ENCODE measurements at places on chromosomes 5 and 9.

DNA sequence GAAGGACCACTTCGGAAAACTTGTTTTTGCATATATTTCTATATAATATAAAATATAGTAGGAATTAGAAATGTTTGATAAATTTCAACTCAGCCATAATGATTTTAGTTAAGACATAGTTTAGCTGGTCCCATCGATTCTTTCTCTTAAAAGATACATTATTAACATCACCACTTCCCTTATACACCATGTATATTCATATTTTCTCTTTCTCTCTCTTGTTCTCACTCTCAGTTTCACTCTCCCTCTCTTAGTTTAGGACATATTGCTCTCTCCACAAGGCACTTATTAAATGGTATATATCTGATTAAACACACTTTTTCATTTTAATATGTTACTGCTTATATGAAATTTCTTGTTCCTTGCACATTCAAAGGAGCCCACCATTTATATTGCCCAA, 90.1 kb upstream of the RASEF start:
- DNase-seq: no peak

GRCh38 chr5:51484326-51484725, 101.1 kb downstream of the ISL1 start:
- DNase-seq: no peak

DNA sequence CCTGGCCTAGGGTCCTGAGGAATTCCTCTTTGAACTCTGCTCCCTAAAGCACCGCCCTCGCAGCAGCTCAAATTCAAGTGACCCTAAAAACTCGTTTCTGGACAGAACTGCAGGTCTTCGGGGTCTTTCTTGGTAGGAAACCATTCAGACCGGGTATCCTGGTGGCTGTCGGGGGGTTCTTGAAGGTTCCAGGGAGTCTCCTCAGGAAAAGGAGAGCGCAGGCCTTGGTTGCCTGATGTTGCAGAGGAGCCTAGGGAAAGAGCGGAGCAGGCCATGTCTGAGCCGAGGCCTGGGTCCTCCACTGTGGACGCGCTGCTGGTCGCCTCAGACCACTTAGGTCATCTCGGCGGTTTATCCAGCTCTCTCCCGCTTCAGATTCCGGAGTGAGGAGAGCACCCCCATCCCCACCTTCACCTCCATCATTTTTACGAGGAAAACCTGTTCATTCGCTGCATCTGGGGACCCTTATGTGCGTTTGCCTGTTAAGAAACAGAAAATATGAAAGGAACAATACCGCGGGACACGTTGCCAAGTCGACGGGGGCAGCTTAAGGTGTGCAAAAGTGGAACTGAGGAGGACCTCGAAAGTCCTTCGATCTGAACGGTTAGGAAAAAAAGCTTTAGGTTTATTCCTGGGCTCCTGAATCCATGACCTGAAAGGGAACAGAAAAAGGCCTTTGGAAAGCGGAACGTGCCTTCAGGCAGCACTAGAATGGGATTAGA, 299.4 kb downstream of the PARP8 start:
- no peak for DNase-seq

GRCh38 chr9:129209109-129209508, 31.0 kb upstream of the IER5L start:
- no peak for DNase-seq

GRCh38 chr9:131963072-131964030, 116.3 kb downstream of the MED27 start:
- DNase-seq: no peak

DNA sequence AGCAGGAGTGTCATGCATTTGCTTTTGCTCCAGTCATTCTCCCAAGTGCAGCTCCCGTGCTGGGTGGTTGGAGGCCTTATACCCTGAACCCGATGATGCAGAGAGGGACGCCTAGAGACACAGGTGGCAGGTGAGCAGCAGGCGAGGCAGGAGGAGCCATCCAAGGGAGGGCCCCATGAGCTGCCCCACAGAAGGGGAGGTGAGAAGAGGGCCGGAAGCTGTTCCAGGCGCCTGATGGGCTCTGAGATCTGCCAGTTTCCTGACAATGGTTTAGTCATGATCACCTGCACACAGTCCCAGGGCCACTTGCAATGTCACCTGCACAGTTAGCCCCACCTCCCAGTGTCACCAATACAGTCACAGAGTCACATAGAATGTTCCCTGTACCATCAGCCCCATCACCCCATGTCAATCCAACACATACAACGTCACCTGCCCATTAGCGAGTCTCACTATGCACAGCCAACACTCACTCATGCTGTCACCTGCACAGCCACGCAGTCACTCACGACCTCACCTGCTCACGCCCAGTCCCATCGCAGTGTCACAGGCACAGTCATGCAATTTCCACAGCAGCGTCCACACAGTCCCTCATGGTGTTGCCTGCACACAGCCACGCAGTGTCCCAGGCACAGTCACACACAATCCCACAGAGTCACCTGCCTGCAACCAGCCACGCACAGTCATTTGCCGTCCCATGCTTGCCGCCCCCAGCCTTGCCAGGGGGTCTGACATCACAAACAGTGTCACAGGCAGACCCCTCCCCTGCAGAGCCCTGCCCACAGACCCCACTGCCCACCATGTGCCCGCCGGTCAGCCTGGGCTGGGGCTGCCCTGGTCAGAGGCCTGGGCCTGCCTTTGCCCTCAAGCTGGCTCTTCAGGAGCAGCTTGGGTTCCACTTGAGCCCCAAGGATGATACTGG, 113.4 kb downstream of the LHX2 start:
- no peak for DNase-seq

GRCh38 chr5:172455511-172456061, 1.3 kb upstream of the SH3PXD2B start:
- no peak for DNase-seq

DNA sequence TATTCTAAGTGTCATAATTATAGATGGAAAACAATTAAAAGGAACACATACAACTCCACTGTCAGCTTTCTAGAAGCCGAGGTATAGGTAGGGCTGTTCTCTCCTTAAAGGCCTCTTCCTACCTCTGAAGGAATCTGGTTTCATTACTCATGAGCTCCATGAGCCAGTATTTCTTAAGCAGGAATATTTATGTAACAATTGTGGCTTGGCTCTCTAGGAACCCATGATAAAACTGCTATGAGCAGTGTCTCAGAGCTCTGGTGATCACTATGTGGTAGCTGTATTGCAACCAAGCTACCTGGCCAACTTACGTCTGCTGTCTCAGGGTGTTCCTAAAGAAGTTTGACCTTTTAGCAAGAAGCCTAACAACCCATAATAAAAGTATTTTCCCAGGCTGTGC, 157.7 kb downstream of the CEP120 start:
- DNase-seq: no peak

DNA sequence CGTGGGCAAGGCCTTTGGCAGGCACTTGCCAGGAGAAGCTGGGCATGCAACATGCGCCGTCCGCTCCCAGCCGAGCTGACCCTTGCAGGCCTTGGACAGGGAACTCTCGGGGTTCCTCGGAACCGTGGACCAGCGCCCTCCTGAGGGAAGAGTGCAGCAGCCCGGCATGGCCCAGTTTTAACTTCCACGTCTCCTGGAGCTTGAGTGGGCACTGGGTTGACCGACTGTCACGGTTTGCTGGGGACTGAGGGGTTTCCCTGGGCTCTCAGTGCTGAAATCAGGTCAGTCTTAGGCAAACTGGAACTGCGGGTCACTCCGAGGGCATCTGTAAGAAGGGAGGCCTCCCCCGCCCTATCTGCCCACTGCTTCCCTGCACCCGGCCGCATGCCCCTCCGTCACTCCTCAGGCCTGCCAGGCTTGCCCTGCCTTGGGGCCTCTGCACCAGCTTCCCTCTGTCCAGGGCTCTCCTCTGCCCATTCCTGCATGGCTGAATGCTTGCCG, 87.0 kb upstream of the PHYKPL start:
- DNase-seq: no peak

DNA sequence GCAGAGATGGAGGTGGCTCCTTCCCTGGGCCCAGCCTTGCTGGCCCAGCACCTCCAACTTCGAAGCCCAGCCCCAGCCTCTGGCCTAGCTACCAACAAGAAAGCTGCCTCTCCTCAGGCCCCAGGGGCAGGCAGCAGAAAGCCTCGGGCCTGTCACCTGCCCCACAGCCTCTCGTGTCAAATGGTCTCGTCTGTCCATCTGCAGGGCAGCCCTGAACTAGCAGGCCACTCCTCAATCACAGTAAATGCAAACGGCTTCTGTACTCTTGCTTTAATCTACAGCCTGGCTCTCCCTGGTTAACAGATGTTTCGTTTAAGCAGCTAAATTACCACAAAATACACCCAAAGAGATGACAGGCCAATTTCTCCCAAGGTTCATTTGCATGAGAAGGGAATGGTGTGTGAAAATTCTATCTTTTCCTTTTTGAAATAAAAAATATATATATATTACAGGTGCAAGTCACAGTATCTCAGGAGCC, 21.5 kb downstream of the VAV2 start:
- no peak for DNase-seq

DNA sequence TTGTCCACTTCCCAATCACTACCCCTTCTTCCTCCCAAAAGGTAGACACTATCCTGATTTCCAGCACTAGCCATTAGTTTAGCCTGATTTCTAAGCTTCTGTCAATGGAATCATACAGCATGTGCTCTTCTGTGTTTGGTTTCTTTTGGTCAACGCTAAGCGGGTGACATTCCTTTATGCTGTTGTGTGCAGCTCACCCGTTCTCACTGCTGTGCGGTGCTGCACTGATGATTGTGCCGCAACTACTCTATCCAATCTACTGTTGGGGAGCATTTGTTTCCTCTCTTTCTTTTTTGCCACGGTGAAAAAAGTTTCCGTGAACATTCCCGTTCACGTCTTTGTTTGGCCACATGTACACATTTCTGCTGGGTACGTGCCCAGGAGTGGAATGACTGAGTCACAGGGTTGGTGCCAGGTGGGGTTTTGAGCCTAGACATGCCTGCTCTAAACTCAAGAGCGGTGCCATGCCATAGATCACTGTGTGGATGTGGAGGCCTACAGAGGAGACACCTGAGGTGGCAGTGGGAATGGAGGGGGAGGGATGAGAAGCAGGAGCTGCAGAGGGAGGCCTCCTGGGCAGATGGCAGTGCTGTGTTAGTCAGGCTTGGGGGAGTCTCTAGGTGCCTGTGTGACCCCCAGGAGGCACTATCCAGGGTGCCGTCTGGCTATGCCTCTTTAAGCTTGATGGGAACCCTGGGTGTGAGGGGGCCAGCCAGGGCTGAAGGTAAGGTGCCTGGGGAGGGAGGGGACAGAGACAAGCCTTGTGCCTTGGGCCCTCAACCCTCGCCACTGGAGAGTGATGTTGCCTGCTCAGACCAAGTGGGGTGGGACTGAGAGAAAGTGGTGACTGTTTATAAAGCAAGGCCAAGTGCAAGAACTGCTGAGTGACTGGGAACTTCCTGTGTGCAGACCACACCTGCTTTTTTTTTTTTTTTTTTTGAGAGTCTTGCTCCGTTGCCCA, 11.4 kb upstream of the ANKRD33B start:
- no peak for DNase-seq

GRCh38 chr9:127942216-127943010, 4.8 kb upstream of the DPM2 start:
- DNase-seq: peak; percentile 77

GRCh38 chr9:17864951-17865350, 286.1 kb downstream of the SH3GL2 start:
- no peak for DNase-seq

DNA sequence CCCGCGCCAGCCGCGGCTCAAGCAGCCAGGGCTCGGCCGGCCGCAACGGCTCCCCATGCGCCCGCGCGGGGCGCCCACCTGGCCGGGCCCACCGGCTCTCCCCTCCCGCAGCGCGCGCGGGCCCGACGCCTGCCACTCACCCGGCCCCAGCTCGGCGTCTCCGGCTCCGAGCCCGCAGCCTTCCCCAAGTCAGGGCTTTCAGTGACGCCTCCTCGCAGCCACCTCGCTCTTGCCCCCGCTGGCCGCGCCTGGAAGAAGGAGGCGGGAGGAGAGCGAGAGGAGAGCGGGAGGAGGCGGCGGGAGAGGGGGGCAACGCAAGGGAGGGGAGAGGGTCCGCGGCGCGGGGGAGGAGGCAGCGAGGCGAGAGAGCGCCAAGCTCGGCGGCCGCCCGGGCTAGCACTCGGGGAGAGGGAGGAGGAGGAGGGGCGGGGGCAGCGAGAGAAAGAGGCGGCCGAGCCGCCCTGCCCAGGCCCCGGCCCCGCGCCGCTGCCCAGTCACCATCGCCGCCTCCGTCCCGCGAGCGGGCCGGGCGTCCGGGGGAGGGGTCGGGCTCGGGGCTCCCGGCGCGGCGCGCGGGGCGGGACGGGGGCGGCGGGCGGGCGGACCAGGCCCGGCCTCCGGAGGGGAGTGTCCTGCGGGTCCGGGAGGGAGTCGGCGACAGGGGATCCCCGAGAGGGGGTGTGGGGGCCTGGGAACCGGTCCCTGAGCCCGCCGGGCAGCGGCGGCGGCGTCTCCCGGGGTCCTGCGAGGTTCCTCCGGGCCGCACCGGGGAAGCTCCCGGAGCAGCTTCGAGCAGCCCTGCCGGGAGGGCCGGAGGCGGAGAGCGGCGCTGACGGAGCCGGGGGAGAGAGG, at the start of gene LHFPL2:
TSS of gene LHFPL2 (minus strand) at position 414 of the 852 bp plus-strand sequence. CDS start 138,559 bp downstream, outside the sequence.
- peak; percentile 86 for DNase-seq

- DNase-seq: no peak
Observed at GRCh38 chr9:125361837-125362531, 100.4 kb downstream of the GAPVD1 start.

DNA sequence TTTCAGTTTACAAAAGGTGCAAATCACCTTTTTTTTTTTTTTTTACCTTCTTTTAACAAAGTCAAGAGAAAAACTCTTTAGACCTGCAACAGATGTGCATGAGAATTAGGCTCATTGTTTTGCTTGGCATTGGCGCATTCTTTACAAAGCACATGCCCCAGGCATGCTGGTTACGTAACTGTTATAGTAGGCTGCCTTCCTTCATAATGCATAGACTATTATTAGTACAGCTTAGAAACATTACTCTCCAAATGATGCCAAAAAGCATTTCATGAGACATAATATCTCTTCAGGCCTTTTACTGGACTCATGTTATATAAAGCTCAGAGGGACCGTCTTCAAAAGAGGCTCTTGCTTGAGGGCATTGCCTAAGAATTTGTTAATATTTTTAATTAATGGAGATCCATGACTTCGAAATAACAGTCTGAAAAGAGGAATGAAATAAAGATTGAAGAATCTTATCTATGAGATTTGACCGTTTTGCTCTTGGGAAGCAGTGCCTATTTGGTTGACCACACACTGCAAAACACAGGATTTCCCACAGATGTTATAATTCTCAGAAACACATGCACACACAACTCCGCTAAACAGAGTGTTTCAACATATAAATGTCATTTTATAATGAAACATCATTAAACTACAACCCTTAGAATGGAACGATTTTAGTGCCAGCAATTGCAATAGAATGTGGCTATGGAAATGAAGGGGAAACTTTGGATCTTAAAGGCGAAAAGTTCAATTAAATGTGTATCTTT, 478.7 kb downstream of the PRR16 start:
- no peak for DNase-seq

GRCh38 chr5:66661149-66661548, 65.0 kb downstream of the MAST4 start:
- DNase-seq: no peak

DNA sequence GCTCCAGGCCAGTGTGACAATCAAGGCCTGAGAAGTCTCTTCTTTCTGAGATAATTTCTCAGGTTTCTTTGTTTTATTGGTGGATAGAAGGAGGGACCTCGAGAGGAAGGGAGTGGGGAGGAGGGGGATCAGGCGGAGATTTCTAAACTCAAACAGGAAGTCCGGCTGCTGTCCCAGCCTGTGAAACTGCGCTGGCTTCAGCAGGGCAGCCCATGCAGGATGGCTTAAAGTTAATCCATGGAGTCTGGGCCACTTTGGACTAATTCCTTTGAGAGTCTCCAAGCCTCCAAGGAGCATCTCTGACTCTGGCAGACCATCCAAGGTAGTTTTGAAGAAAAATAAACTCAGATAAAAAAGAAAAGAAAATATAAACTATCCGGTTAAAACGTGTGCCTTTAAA, 378.5 kb downstream of the MLLT3 start:
- no peak for DNase-seq

- no peak for DNase-seq
Observed at GRCh38 chr9:97558701-97559101, 57.2 kb downstream of the TMOD1 start.
